Activated CD4-positive, alpha-beta T cell treated with anti-CD3 and anti-CD28 coated beads for 24 hours (primary cell): ENCODE measurements at places on chromosomes 5 and 9.

GRCh38 chr5:60026161-60026560, 132.6 kb upstream of the PDE4D start:
- no peak for DNase-seq

GRCh38 chr5:39494534-39494933, 69.8 kb upstream of the DAB2 start:
- DNase-seq, result no peak

- DNase-seq, result no peak
Measured at GRCh38 chr5:33719769-33720168, 172.0 kb downstream of the ADAMTS12 start.

DNA sequence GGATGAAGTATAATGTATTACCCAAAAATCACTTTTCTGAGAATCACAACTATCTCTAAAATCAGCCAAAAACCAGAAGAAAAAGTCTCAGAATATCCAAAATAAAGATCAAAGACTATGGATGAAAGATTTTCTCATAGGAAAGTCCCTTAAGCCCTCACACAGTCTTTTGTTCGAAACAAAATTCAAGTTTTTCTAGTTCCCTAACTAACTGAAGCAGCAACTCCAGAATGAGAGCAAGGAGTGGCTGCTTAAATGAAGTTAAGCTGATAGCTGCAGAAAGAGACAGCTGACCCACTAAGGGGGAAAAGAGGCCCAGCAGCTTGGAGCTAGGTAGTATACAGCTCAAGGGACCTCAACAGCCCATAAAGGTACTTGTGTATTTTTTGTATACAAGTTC, 8.4 kb downstream of the ZBTB5 start:
- no peak for DNase-seq

DNA sequence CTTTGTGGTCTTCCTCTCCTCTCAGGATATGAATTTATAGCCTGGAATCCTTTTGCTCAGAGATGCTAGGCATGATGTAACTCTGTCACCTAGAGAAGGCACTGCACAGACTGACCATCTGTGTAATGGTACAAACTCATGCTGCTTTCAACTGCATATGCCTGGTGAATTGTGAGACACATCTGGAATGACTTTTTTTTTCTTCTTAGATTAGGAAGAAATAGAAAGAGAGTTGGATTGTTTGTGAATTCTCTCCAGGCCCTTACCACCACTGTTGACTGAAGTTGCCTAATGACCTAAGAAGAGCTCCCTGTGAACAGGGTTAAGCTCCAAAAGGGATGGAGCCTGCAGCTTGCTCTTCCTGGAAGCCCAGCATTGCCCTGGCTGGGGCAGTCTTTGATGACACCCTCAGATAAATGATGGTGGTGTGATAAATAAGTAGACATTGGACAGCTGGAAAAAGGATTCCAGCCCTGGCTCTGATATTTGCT, 47.8 kb upstream of the TRIM32 start:
- no peak for DNase-seq

DNA sequence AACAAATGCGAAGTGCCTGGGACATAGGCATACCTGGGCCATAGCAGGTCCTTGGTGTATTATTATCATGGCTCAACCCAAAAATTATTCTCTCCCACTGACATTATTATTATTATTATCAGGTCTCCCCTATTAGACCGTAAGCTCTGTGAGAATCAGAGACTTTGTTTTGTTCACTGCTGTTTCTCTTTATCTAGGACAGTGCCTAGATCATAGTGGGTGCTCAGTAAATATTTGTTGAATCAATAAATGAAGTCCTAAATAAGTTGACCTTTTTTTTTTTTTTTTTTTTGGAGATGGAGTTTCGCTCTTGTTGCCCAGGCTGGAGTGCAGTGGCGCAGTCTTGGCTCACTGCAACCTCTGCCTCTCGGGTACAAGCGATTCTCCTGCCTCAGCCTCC, 4.9 kb upstream of the TMEFF1 start:
- DNase-seq, result no peak

GRCh38 chr9:85053206-85053786, 383.8 kb downstream of the NTRK2 start:
- DNase-seq, result no peak

GRCh38 chr5:32421075-32421474, 23.5 kb downstream of the ZFR start:
- no peak for DNase-seq

- DNase-seq, result no peak
Measured at GRCh38 chr5:172748341-172748843, 22.6 kb downstream of the DUSP1 start.

- no peak for DNase-seq
Measured at GRCh38 chr5:139597134-139597533, 36.0 kb downstream of the UBE2D2 start.

GRCh38 chr9:84154320-84154719, 173.7 kb downstream of the RMI1 start:
- DNase-seq, result no peak

GRCh38 chr5:74201334-74202081, 439.0 kb downstream of the ENC1 start:
- DNase-seq, result no peak

DNA sequence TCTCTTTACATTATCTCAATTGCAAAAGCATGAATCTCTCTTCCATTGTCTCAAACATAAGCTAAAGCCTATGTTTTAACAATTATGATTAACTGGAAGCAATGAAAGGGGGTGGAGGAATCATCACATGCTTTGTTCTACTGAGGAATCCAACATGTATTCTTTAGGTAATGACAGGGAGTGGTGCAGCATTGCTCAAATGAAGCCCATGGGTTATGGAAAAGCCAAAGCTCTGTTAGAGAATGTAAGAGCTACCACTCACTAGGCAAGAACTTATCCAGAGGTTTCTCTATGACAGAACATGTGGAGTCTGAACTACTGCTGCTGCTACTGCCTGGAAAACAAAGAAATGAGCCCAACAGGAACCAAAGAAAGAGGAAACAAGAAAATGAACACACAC, 28.7 kb downstream of the KIF3A start:
- no peak for DNase-seq

DNA sequence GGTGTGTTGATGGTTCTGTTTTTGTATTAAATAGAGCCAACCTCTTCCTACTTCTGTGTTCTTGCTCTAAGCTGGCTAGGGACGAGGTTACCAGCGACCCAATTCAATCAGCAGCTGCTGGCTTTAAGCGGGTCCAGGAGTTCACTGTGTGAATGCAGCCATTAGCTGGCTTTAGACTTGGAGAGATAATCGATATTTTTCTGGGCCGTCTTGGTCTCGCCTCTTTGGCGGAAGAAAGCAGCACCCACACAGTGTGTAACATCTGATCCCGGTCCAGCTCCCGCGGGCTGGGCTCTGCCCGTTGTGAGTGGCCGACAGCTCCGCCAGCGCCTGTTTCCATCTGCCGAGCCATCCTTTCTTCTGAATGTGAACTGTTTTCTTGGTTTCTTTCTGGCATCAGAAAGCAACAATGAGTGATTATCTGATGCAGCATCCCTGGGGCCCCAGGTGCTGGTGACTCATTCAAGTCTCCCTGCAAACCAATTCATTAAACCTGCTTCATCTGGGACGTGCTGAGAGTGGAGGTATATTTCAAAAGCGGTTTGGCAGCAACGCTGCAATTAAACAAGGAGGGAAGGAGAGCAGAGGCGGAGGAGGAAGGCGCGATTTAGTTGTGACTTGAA, 90.8 kb upstream of the IRX4 start:
- no peak for DNase-seq

- DNase-seq, result peak; percentile 80
Measured at GRCh38 chr9:127802576-127803443, at the start of gene FPGS. TSS of gene FPGS (plus strand) at chr9:127802882. CDS start at chr9:127802925, 43 bp downstream.

- DNase-seq, result no peak
Measured at GRCh38 chr9:122807271-122807900, 7.5 kb downstream of the OR1K1 start.
